ENCODE measurements at places on chromosomes 16 and 17.

GRCh38 chr17:6660805-6661463 is 9.4 kb downstream of the C17orf100 start:
- DNase-seq: no peak

GRCh38 chr17:1726626-1727257 is 2.2 kb downstream of the WDR81 start:
- no peak for DNase-seq

- DNase-seq: no peak
Measured at GRCh38 chr17:28857905-28858800, 3.3 kb downstream of the ERAL1 start.

- peak; percentile 41 for DNase-seq
Measured at GRCh38 chr16:28974007-28974436, 556 bp upstream of the SPNS1 start.

DNA sequence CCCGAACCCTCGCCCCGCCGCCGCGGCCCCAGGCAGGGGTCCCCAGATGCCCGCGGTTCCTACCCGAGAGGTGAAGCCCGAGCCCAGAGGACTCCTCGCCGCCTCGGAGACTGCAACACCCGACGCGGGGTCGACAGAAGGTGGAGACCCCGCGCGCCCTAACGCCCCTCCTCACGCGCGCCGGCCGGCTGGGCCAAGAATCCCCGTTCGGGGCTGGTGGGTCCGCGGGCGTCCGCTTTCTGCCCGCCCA is 515 bp downstream of the SUMO2 start:
- DNase-seq: no peak

DNA sequence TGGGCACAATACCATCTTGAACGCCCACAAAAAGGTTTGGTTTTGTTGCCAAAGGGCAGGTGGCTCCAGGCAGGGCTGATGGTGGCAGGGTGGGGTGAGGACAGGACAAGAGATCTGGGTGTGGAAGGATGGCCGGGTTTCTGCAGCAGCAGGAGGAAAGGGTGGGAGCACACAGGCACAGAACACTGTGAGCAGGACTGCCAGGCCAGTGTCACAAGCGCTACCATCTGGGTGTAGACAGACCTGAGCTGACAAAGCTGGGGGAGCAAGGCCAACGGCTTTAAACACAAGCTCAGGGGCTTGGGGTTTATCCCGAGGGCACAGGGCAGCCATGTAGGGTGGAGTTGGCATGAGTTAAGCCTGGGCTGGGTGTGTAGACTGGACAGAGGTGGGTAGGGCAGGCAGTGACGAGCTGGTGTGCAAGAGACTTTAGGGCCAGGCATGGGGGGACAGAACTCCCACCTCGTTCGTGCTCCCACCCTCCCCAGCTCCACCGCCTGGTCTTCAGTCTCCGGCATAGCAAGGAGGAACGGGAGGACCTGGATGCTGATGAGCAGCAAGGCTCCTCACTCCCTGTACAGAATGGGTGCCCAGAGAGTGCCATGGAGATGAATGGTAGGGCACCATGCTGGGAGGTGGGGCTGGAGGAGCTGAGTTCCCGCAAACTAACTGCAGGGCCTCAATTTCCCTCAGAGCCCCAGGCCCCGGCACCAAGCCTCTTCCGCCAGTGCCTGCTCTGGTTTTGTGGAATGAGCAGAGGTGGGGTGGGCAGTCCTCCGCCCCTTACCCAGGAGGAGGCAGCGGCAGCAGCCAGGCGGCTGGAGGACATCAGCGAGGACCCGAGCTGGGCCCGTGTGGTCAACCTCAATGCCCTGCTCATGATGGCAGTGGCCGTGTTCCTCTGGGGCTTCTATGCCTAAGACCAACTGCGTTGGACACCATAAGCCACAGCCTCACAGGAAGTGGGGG is 7.0 kb downstream of the SLC5A2 start:
- no peak for DNase-seq

- DNase-seq: no peak
Measured at GRCh38 chr17:74019860-74020259, 183.6 kb upstream of the RPL38 start.

- no peak for DNase-seq
Measured at GRCh38 chr16:1192384-1193073, 32.5 kb downstream of the TPSG1 start.

GRCh38 chr17:43224146-43224705 is 4.2 kb downstream of the CCDC200 start:
- no peak for DNase-seq

GRCh38 chr17:5473906-5474305 is 5.1 kb upstream of the DHX33 start:
- no peak for DNase-seq

DNA sequence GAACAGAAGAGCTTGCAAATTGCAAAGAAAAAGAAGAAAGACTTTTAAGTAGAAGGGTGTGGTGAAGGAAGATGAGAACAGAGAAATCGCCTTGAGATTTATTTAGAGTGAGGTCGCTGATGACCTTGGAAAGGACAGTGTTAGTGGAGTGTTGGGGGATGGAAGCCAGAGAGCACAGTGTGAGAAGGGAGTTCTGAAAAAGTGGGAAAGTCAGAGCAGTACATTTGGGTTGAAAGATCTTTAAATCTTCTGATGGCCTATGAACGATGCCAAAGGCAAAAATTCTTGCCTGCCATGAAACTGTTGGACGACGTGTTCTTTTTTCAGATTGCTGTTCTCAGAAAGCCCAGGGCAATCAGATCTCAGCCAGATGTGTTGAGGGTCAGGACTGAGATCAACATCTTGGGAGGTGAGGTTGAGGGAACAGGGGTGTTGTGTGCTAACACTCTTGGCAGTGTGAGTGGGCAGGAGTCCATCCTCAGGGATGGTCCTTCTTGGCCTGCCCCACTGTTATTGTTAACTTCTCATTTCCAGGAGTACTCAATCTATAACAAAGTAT is 330.1 kb downstream of the MAP2K6 start:
- DNase-seq: no peak

Measured in activated naive CD4-positive, alpha-beta T cell treated with Interleukin-2 at 50 U/mL for 16 hours (primary cell).